Effector CD4-positive, alpha-beta T cell (primary cell): ENCODE measurements at places on chromosomes 13 and 19.

GRCh38 chr13:106011600-106011999, 523.9 kb downstream of the EFNB2 start:
- DNase-seq = no peak

DNA sequence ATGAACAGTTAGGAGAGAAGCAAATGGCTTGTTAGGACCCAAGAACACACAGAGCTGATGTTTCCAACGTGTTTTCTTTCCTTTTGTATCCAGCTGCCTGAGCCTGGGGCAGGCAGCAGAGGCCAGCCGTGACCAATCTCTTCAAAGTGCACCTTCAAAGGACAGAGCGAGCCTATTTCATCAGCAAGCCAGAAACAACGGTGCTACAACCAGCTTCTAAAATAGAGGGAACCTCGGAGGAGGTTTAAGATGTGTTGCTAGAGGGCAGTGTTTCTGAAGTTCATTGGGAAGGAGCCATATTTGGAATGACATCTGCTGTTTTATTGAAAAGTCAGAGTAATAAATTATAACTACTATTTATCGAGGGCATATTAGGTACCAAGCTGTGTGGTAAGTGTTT, 56.2 kb upstream of the RFC3 start:
- no peak for DNase-seq

DNA sequence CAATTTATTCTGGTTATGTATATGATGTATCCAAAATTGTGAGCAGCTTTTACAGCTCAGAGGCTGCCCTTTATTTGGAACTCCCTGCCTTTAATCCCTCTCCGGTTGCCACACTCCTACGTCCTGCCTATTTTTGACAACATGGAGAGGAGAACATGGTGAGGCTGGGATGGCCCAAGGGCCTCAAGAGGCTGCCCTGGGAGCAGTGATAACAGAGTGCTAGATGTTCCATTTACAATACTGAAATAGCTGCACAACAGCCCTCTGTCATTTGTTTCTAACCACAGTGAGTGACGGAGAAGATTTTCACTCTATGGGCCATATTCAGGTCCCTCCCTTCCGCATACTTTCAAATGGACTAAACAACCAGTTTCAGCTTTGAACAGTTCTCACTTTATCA, 33.4 kb downstream of the STARD13 start:
- DNase-seq = no peak

DNA sequence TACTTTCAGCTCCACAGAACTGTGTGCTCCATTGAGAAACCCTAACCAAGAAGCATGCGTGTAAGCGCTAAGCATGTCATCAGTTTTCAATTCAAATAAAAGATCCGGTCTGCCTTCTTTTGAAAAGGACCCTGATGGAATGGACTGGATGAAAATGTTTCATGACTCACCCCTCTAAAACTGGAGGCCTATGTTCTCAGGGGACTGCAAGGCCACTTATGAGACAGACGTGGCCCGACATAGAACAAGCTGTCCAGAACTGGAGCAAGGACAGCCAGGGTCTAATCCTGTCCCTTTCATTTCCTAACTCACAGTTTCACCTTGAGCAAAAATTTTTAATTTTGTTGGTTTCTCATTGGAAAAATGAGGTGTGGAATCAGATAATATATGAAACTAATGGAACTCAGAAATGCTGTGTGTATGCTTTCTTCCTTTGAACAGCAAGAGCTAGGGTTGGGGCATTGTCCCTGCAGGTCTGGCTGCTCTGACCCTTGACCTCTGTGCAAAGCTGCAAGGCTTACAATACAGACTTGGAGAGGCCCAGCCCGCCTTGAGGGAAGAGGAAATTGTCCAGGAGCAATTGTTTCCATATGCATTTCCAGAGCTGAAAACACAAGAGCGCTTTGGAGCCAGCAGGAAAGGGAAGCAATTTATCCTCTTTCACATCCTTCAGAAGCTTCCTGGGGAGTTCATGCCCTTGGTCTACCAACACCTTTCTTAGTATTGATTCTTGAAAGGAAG, 553.4 kb upstream of the KLF12 start:
- no peak for DNase-seq
